ENCODE measurements at places on chromosomes 5 and 9. TPM values are rescaled to one million over a fixed set of nuclear protein-coding genes. Genes with fewer than 3 reads are reported as not detected.

DNA sequence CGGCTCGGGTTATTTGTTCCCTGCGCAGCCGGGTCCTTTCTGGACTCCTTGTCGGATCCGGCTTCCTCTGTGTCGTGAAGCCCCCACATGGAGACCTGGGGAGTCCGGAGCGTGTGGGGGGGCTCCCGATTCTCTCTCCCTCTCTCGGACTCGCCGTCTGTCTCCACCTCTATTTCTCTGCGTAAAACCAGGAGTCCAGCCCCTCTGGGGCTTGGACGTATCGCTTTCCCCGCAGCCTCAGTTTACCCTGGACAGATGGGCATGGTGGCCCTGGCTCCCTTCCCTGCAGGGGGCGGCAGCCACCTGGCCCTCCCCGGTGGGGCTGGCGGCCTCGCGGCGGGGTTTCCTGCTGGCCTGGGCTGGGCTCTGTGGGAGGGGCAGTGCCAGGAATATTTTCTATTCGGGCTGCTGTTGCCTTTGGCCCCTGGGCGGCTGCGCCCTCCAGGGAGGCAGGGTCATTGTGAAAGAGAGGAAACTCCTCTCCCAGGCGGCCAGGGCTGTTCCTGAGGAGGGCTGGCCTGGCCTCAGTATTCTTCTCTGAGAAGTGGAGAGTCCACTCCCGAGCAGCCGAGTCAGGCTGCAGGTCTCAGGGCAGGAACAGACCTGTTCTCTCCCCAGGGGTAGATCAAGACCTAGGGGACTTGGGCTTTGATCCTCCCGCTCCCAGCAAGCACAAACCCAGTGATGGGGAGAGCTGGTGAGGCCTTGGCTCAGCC lies 665 bp downstream of the ASS1 start:
- peak; percentile 66 for DNase-seq

- peak; percentile 86 for DNase-seq
These were observed at the start of the genes GBA2 and RGP1 for GRCh38 chr9:35748858-35749514. Gene GBA2 (minus strand): TSS chr9:35749228. CDS start chr9:35748704, 524 bp downstream. Gene RGP1 (plus strand): TSS chr9:35749287. CDS start chr9:35749756, 469 bp downstream.

- no peak for DNase-seq
These were observed 298.4 kb upstream of the GRAMD2B start for GRCh38 chr5:126124706-126125345.

- no peak for DNase-seq
These were observed 6.2 kb upstream of the TMEM141 start for GRCh38 chr9:136784997-136785361.

DNA sequence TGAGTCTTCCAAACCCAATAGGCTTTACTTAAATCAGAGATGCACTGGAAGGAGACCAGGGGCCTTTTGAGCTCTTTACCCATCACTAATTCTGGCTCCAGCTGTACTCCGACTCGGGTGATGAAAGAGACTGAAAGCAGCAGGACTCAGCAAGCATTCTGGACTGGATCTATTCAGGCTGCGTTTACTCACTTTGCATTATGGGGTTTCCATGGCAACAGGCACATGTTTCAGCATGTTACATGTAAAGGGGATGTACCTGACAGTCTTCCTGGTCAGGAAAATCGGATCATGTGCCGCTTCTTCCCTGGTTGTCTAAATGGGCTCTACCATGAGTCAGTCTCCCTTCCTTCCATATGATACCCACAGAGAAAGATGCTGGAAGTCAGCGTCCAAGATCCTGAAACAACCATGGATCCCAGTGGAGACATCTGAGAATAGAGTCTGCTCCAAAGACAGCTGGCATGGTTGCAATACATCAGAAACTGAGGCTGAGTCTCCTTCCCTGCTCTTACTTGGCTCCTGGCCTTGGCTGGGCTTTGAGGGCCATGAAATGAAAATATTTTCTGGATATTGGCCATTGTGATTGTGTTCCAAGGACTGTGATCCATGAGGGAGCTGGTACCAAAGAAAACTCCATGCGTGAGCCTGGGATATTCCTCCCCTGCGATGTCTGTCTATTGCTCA lies 102.5 kb upstream of the TNC start:
- no peak for DNase-seq

DNA sequence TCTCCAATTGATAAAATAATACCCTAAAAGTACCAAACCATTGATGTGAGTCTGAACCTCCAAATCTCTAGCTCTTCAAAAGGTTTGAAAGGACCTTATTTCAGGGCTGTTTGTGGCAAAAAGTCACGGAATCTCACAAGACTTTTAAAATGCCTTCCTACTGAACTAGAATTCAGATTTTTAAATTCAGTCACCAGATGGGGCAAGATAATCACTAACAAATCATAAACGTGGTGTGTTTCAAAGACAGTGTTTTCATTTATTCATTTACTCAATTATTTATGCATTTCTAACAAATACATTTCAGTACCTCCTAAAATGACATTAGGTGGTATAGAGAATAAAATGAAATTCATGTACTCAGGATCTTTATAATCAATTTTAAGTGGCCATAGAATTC lies 68.2 kb upstream of the SMC2 start:
- DNase-seq: no peak

GRCh38 chr5:135241536-135241935 lies 157.5 kb downstream of the MACROH2A1 start:
- no peak for DNase-seq

GRCh38 chr5:141192110-141192725 lies at the start of gene PCDHB10:
Gene PCDHB10 (plus strand): TSS chr5:141192353. CDS start chr5:141192553, 200 bp downstream.
- no peak for DNase-seq

SNCB gene
- total RNA-seq: 0.44 TPM

SPATA31C1 gene
- not detected for total RNA-seq

IFNA2 gene
- total RNA-seq: not detected

SLC46A2 gene
- total RNA-seq: not detected
